ENCODE measurements at places on chromosomes 7 and 10.

DNA sequence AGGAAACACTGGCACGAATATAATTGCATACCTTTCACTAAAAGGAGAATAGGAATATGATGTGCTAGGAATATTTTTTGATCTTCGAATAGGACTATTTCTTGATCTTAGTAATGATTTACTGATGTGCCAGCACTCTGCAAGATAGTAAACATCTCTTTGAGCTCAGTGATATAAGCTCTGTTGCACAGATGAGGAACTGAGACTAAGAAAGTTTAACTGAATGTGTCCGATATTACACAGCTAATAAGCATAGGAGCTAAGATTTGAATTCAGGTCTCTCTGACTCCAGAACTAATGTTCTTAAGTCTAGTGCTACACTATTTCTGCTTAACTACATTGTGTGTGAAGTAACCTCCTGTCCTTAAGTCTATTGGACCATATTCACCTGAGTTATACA is 98.4 kb upstream of the PTPRZ1 start:
- no peak for DNase-seq

DNA sequence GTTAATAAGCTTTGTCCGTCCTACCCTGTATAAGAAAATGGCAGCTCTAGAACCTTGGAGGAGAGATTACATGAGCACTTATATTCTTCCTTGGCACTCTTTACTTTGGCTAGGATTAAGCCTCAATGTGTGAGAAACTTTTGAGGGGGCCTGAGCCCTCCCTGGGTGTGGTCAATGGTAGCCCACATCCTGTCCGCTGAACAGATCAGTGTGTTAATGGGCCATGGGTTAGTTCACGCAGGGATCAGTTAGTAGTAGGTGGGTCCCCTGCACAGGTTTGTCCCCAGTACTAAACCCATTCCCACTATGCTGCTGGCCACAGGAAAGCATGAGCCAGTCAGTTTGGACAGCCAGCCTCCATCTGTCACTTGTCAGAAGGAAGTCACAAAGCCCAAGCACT is 20.2 kb upstream of the IKZF1 start:
- no peak for DNase-seq

GRCh38 chr7:132290021-132290420 is 286.2 kb downstream of the PLXNA4 start:
- DNase-seq = no peak

- no peak for DNase-seq
These were observed 67.3 kb downstream of the NRBF2 start for GRCh38 chr10:63200431-63200830.

GRCh38 chr10:64096941-64097340 is 575.7 kb downstream of the REEP3 start:
- DNase-seq = no peak

DNA sequence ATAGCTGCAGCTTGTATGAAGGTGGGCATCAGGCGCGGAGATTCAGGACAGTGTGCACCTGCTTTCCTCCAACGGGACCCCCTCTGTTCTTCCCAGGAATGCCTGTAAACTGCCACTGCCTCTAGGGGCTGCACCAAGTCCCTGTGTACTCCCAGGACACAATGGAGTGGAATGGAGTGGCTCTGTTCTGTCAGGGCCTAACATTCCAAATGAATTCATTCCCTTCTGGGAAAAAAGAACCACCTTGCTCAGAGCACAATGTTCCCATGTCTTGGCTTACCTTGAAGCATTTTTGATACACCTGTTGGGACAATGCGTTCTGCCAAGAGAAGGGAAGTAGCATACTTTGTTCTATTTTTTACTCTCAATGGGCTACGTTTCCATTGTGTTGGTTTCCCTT is 339.4 kb downstream of the FRMD4A start:
- DNase-seq = no peak

GRCh38 chr7:157526005-157526912 is 189.5 kb downstream of the DNAJB6 start:
- no peak for DNase-seq

DNA sequence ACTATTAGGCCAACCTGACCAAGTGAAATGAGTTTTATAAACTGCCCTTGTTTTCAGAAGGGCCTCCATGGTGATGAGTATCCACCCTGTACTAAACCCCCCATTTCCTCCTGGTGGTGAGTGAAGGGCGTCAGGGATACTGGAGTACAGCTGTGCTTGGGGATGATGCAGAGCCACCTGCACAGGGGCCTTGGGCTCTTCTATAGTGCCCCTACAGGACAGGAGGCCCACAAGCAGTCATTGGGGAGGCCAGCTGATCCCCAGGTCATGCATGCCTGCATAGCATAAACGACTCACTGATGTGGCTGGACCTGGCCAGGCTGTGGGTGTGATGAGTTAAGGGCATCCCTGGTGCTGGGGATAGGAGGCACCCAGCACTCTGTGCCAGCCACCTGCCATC is 114.1 kb upstream of the CELF2 start:
- DNase-seq = no peak

- DNase-seq = no peak
These were observed 332.1 kb downstream of the PHTF2 start for GRCh38 chr7:78130446-78131215.

DNA sequence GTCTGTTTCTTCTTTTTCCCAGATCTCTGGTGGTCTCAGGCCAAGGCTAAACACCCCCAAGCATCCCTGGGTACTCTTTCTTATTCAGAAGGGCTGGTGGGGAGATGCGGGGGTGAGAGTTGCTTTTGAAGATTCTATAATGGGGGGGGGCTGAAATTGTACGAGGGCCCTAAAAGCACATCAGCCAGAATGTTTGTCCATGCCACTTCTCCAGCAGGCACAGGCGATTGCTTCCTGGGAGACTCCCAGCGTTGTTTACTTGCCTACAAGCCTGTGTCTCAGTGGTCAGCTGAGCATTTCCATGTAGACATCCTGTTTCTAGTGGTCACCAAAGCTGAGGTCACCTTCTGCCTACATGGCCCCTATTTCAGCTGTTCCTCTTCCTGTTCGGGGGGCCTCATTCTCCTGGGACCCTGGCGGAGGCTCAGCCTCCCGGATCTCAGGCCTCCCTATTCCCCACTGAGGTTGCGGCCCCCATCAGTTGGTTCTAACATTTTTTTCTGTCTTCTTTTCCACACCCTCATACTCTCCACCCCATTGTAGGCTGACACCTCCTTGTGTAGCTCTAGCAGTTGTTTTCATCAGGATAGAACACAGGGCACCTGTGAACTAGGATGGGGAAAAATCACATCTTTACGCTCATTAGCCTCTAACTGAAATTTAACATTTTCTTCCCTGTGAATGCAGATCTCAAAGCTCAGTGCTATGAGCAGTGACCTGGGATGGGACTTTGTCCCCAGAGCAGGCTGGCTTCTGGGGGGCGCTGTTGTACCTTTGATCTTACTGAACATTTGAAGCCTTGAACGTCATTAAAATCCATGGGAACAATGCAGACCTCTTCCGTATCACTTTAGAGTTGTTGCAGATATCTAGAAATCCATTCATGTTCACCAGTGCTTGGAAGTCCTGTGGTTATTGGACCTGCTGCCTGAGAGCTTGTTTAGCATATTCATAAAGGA is 286.5 kb downstream of the GLRX3 start:
- DNase-seq = no peak

DNA sequence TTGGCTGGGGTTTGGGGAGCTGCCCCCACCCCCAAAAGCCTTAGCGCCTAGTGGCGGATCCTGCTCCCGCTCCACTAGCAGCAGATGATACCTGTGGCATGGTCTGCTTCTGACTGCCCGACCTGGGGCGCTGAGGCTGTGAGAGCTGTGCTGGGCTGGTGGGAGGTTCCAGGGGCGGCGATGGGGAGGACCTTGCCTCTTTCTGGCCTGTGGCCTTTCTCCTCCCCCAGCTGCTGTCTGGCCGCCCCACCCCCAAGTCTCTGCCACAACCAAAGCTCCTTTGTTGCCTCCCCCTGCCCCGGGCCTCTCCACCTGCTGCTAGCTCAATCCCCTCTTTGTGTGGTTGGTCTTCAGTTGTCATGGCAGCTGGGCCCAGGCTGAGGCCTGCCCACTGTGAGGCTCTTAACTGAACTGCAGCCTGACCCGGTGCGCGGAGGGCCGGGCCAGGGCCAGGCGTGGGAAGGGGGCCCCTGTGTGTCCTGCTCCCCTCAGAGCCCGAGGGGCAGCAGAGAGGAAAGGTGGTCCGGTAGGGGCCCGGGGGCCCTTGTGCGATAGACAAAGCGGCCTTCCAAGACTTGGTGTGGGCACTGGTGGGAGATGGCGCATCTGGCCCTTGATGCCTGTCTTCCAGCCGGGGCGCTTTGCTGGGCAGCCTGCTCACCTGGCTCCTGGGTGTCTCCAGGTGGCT is 4.7 kb downstream of the ZNF775 start:
- DNase-seq = no peak

GRCh38 chr7:87507446-87507845 is 32.0 kb upstream of the ABCB4 start:
- no peak for DNase-seq
